ENCODE measurements at places on chromosomes 6 and 20.

DNA sequence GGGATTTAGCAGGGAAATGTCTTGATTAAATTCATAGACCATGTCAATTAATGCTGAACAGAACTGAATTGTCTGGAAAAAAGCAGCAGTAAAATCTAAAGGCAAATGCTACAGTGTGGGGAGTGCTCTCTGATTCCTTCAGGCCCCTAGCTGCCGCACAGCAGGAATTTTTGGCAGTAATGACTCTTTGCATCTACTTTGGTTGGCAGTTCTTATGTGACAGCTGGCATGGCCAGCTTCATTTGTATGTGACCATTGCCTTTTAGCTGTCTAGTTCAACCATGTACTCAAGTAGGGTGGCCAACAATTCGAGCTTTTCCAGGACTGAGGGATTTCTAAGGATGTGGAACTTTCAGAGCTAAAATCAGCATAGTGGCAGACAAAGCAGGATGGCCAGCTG, 499.1 kb upstream of the MAN1A1 start:
- DNase-seq = no peak

DNA sequence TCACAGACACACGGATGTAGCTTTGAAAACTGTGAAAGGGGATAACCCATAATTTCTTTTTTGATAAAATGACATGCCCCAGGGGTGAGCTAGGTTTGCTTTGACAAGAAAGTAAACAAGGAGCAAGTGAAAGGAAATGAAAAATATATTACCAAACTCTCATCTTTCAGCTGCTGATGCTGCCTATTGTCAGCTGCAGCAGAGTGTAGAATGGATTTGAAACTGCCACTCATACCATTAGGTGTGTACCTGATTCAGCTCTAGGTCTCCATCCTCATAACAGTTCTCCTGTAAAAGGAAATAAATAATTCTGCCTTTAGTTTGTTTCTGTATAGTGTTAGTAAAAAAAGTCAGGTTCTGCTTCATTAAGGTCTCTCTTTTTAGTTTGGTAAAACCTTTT, 415.1 kb upstream of the MARCKS start:
- DNase-seq = no peak

DNA sequence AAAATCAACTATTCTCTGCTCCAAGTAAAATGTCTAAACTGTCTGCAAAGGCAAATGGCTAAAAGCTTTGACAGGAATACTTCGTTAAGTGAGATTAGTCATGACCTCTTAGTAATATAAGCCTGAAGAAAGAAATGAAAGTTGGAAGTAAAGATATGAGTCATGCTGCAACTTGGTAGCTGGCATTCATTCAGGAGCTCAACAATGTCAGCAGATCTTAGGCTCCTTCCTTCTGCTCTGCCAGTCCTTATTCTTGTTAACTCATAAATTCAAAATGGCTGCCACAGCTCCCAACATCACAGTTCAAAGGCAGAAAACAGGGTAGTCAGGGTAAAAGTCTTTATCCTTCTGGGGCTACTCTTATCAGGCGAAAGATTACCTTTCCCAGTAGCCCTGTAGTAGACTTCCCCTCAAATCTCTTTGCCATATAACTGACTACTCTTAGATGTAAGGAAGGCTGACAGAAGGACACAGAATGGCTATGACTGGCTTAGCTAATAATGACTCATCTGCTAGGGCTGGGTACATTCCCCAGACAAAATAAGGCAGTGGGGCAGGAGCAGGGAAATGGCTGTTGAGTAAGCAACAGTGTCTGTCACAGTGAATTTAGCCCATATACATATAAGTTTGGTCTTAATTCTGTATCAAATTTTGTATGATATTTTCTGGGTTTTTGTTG, 24.4 kb upstream of the C6orf62 start:
- peak; percentile 99 for DNase-seq

DNA sequence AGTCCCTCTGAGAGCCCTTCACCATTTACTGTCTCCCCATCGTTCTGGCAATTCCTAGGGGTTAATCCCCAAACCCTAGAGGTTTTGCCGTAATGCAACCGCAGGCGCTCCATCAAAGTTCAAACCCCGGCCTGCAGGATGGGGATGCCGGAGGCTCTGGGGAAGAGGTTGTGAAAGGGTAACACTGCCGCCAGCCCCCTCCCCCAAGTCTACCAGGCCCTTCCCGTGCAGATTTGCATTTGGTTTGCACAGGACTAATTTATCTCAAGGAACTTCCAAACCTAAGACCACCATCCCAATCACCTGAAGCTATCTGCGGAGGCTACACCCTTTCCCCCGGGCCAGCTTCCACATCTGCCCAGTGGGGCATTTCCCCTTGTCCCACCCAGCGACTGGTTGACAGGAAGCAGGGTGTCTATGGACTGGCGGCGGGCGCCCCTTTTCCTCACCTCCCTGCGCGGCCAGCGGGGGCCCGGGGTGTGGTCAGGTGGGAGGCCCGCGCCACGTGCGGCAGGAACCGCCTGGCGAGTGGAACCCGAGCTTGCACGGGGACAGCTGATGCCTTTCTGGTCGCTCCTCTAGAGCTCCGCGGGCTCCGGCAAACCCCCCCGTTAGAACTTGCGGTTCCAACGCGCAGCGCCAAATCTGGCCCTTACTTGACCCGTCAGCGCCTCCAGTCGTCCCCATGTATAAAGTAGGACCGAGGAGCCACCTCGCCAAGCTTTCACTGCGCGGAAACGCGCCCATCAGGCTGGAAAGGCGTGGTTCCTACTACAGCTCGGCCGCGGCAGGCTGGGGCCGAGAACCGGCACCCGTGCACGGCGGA, 9.4 kb upstream of the SLC4A11 start:
- peak; percentile 28 for DNase-seq

DNA sequence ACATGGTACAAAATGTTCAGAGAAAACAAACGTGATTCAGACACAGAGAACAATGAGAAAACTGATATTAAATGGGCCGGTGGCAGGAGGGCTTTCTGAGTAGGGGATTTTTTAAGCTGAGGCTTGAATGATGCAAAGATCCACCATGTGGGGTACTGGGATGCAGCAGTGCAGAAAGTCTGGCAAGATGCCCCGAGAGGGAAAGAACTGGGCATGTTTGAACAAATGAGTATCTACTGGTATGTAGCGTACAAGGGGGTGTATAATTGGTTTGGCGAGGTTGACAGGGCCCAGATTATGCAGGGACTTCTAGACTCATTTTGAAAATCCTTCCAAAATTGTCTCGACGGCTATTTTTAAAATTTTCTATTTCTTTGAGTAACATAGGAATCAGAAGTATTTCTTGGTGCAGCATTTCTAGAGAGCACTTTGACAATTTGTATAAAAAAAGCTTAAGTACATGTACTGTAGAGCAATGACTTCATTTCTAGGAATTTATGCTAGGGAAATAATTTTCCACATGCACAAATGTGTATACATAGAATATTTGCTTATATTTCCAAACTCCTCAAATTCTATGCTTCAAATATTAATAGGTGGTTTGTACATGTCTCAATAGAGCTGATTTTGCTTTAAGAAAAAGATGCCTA, 119.6 kb upstream of the DOK5 start:
- DNase-seq = peak; percentile 62

- DNase-seq = peak; percentile 66
Observed at GRCh38 chr6:7243179-7243981, 69.6 kb downstream of the SSR1 start.

DNA sequence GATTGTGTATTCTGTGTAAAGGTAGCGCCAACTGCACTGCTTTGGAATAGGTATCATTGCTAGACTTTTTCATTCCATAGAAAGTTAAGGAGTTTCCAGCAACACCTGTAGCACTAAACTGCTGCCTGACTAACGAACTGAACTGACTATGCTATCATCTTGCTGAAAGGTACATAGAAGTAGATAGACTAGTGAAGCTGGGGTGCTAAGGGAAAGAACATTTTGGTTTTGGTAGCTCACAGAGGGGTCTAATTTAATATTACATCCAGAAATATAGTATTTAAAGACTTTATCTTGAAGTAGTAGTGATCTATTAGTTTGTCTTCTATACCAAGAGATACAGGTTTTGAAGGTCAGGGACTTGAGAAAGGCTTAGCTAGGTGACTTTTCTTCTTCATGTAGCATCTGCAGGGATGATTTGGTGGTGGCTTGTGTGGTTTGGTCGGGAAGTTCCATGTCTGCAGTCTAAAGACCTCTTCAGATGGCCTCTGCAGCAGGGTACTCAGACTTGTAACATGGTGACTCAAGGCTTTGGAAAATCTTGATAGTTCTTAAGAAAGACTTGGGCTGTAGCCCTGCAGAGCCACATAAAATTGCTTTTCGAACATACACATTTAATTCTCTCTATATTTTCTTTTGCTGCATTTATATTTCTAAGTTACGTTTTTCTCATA, 10.2 kb downstream of the SENP6 start:
- DNase-seq = no peak

DNA sequence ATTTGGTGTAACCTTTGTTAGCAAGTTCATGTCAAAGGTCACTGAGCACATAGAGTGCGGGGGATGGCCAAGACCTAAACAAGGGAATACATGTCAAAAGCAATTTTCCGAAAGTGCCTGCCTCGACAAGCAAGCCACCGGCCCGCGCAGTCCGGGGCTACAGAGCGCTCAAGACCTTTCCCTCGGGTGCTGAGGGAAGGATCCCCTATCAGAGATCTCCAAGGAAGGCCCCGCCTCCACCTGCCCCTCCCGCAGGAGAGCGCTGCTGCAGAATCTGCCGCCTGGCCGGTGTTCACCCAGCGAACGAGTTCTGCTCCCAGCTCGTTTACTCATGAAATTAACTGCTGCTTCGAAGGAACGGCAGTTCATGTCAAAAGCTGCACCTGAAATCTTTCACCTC, 252.7 kb downstream of the BMP7 start:
- DNase-seq = peak; percentile 4

DNA sequence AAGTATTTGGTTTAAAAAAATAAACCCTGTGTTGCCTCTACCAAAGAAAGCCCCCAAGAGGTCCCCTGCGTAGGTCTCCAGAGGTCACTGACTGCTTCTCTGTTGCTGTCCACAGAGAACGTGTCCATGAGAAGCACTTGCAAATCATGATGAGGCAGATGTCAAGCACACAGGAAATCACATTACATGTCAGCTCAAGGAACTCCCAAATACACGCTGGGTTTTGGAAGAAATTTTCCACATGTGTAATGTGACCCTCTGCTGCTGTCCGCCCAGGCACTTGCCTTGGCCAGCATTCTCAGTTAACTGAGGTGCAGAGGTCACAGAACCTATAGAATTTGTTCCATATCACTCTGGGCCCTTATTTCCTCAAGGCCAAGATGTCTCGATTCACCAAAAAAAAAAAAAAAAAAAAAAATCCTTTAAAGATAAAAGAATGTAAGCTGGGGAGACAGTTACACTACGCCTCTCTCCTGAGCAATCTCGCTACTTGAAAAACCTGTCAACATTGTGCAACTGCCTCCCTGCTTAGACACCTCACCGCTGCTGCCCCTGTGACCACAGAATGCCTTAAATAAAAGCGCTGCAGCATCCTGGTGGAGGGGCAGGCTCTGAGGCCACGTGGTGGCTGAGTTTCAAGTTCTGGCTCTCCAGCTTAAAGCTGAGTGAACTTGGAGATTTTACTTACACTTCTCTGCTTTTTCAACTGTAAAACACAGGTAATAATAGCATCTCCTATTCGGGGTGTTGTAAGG, 42.3 kb downstream of the SLC22A23 start:
- peak; percentile 91 for DNase-seq

DNA sequence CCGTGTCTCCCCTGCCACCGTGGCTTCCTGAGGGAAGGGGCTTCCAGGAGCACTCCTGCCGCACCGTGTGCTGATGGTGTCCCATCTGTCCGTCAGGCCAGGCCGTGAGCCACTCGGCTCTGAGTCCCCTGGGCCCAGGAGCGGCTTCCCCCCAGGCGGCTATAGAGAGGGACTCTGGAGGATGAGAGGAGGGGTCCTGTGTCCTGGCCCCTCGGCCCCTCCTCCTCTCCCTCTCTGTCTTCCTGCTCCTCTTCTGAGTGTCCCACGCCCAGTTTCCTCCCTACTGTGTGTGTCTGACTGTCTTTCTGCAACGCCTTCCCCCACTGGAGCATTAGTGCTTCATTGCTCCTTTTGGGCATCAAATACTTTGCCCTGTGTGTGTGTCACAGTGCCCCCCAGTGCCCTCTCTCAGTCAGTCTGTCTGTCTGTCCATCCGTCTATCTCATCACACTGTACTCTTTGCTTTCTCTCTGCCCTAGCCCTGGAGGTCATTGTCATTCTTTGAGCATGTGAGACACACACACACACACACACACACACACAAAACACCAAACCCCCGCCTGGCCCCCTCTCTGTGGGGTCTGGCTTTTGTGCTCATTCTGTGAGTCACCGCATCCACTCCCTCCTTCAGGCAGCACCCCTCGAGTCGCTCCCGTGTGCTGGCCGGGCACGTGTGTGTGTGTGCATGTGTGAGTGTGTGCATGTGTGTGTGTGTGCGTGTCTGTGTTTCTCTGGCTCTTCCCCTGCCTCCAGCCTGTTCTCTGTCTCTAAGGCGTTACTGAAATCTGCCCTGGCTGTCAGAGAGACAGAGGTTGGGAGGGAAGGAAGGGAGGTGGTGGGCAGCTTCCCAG, 71.9 kb downstream of the SRC start:
- no peak for DNase-seq

DNA sequence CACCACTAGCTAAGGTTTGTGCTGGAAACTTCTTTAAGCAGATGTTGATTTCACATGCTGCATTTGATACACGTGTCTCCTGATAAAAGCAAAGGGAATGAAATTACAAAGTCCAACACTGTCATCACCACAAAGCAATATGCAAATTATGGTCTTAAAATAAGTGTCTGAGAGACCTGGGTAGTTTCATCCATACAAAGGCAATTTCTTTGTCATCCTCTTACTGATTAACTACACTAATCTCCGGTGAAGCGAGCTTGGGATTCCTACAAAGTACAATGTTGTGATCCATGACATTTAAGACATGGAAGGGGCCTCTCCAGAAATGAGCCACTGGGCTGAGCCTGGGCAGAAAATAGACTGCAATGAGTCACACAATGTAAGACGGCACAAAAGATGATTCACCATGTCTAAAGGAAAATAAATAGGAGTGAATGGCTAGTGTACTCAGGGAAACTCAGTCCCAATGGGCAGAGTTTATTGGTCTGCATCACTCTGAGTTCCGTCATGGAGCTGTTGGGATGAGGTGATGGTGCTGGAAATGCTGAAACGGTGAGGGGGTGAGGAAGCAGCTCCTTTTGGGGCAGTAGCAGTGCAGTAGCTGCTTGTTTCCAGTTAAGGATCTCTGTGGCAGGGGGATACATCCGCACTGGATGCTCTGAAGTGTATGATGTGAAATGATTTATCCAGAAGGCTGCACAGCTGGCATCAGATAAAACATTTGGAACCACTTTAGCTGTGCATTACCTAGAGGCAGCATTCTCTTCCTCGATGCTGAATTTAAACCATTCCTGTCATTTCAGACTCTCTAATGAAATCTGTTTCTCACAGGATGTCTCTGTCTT, 103.3 kb downstream of the IBTK start:
- peak; percentile 98 for DNase-seq

GRCh38 chr20:49987868-49988690, 5.3 kb downstream of the SNAI1 start:
- no peak for DNase-seq

DNA sequence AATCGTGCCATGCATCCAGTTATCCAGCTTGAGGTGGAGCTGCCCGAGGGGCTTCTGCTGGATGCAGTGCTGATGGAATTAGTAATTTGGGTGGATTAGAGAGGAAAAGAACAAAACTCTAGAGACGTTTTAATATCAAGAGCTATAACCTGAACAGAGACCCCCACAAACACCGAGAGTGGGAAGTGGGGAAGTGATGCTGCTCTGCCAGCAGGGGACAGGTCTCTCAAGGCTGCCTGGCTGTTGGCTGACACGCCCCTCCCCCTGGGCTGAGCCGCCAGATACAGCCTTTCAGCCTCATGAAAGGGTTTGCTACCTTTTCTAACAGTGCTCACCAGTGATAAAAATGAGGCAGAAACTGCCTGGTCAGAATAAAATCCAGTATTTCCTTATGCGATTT, 9.6 kb downstream of the LEMD2 start:
- DNase-seq = no peak
